Stimulated activated naive CD4-positive, alpha-beta T cell treated with Interleukin-2 at 50 U/mL for 16 hours (primary cell): ENCODE measurements at places on chromosomes 16 and 17.

DNA sequence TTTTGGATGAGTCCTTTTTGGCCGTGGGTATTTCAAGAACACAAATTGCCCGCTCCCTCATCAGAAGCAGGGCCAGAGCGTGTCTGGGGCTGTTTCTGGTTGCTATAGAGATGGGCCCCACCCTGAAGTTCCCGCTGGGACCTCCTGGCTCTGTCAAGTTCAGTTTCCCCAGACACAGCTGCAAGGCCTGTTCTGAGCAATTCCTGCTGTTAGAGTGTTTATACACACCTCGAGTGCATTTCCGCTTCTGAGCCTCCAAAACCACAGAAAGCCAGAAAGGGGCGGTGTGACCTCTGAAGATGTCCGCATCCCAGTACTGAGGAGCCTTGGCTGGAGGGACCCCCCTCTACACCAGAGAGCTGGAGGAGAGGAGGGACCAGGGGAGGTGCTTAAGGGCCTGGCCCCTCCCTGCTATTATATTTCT lies 9.3 kb upstream of the WBP2 start:
- no peak for DNase-seq

GRCh38 chr16:89544113-89544512 lies 16.4 kb upstream of the RPL13 start:
- no peak for DNase-seq

GRCh38 chr17:5362162-5362811 lies 57.2 kb downstream of the NUP88 start:
- DNase-seq: no peak

DNA sequence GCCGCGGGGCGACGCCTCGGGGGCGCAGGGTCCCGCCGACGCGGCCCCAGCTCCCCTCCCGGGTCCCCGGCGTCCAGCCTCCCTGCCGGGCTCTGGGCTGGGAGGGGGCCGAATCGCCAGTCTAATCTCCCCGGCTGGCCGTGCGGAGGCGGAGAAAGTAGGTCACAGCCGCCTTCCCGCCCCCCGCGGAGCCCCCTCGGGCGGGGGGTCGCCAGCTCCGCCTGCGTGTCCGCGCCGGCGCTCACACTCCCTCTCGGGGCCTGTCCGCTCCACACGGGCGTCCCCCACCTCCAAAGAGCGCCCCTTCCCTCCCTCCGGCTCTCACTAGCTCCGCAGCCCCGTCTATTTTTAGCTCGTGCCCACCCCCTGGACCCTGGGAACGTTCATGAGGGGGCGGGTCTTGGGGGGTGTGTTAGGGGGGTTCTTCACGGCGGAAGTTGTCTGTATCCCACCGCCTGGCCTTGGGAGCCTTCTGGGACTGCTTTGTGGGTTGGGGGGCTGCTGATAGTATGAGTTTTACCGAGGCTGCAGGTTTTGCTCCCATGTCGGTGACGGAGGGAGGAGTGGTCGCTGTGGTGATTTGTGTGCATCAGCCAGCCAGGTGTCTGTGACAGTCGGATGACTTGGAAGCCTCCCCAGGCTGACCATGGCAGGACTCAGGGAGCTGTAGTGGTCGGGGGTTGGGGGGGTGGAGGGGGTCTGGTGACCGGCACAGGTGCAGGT lies 1.1 kb downstream of the ATP1B2 start:
- DNase-seq: no peak

GRCh38 chr16:53084746-53085334 lies 30.0 kb downstream of the CHD9 start:
- DNase-seq: no peak

DNA sequence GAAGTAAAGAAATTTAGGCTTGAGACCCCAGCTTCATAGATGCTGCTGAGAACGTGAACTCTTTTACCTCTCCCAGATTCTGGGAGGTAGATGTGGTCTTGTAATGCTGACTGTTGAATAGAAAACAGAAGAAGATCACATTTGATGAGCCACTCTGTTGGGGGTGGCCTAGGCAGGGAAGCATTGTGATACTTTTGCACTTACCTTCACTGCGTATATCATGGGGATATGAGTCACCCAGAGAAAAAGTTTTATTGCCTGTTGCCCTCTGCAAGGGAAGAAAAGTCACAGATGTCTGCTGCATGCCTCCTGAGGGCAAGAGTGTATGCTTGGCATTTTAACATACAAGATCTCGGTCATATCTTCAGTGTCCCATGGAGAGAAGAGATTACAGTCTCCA lies 365.4 kb downstream of the SNX29 start:
- DNase-seq: no peak

- DNase-seq: no peak
Measured at GRCh38 chr16:85200471-85201278, 88.4 kb upstream of the CIBAR2 start.
